IPS-NIHi11 (cell line): ENCODE measurements at places on chromosomes 6 and 20.

- DNase-seq: no peak
Observed at GRCh38 chr6:135458051-135458450, 39.5 kb downstream of the AHI1 start.

- no peak for DNase-seq
Observed at GRCh38 chr6:160248538-160248937, 10.1 kb downstream of the SLC22A2 start.

- no peak for DNase-seq
Observed at GRCh38 chr6:147185216-147185615, 19.0 kb upstream of the STXBP5 start.

GRCh38 chr6:75183099-75183541 lies 22.7 kb downstream of the COL12A1 start:
- DNase-seq: no peak

GRCh38 chr6:1574083-1574761 lies 35.5 kb upstream of the FOXC1 start:
- peak; percentile 58 for DNase-seq
